ENCODE measurements at places on chromosomes 12 and 14.

DNA sequence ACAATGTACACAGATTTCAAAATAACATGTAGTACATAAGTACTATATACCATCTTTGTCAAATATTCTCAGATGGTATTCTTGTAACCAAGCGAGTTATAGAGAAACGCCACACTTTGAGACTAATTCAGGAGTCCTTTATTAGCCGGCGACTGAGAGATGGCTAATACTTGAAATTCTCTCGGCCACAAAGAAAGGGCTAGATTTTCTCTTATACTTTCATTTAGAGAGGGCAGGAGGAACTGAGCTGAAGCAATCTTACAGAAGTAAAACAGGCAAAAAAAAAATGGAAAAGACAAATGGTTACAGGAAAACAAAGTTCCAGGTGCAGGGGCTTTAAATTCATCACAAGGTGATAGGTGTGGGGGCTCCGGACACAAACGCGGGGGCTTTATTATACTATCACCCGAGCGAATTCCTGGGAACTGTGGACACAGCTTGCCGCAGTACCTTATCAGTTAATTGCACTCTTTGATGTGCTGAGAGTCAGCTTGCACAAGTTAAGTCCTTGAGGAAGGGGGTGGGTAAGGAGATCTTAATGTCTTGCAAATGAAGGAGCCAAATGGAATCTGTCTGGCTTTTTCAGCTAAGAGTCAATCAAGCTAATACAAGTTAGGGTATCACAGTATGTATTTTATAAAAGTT, 382.3 kb downstream of the KCNH5 start:
- no peak for DNase-seq

DNA sequence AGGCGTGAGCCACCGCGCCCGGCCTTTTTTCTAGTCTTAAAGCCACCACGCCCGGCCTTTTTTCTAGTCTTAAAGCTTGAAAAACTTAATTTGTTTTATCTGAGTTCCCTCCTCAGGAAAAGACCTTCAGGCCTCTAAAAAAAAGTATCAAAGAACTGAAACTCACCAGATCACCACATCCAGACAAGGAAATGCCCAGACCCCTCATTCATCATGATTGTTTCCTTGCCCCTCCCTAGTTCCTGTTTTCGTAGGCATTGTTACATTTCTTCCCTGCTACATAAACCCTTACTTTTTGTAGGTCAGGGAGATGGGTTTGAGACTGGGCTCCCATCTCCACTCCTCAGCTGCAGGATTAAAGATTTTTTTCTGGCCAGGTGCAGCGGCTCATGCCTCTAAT, 21.1 kb upstream of the VWF start:
- DNase-seq: no peak

- DNase-seq: no peak
Measured at GRCh38 chr14:76993752-76994151, 34.8 kb downstream of the IRF2BPL start.

GRCh38 chr12:67457778-67458665, 188.9 kb downstream of the CAND1 start:
- DNase-seq: no peak

GRCh38 chr14:61761557-61761956, 663 bp upstream of the SNAPC1 start:
- peak; percentile 29 for DNase-seq

GRCh38 chr12:92432724-92433441, 269.9 kb upstream of the PLEKHG7 start:
- no peak for DNase-seq

DNA sequence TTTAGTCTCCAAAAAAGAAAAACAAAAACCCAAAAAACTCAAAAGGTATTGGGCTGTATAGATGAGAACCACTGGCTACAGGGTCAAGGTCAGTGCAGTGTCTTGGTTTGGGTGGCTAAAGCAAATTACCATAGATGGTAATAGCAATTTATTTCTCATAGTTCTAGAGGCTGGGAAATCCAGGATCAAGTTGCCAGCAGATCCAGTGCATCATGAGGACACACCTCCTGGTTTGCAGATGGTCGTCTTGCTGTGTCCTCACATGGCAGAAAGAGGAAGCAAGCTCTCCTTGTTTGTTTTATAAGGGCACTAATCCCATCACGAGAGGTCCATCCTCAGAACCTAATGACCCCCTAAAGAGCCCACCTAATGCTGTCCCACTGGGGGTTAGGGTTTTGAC, 11.2 kb downstream of the COX14 start:
- DNase-seq: no peak

DNA sequence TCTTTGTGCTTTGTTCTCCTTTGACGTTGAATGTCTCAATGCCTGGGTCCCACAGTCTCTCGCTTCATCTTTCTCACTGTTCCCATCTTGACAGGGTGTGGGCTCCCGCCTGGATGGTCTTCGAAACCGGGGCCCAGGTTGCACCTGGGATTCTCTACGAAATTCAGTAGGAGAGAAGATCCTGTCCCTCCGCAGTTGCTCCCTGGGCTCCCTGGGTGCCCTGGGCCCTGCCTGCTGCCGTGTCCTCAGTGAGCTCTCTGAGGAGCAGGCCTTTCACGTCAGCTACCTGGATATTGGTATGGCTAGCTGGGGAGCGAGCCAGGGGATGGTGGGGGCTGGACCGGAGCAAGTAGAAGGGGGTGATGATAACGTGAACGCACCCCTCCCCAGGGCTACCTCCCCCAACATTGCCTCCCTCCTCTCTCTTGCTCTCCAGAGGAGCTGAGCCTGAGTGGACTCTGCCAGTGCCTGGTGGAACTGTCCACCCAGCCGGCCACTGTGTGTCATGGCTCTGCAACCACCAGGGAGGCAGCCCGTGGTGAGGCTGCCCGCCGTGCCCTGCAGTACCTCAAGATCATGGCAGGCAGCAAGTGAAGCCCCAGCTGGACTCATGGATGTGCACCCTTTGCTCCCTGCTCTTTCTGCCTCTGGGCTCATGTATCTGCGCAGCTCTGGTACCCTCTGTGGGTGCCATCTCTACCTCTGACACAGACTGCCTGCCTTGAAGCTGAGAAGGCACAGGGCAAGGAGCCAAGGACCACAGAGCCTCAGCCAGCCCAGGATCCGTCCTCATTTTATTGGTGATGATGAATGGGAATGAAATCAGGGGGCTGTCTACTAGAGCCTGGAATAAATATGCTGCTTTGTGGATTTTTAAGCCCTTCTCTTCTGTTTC, 1.5 kb downstream of the NPFF start:
- no peak for DNase-seq

GRCh38 chr14:34062353-34062973, 111.6 kb upstream of the EGLN3 start:
- DNase-seq: no peak

GRCh38 chr14:41925409-41925808, 318.7 kb downstream of the LRFN5 start:
- DNase-seq: peak; percentile 52

DNA sequence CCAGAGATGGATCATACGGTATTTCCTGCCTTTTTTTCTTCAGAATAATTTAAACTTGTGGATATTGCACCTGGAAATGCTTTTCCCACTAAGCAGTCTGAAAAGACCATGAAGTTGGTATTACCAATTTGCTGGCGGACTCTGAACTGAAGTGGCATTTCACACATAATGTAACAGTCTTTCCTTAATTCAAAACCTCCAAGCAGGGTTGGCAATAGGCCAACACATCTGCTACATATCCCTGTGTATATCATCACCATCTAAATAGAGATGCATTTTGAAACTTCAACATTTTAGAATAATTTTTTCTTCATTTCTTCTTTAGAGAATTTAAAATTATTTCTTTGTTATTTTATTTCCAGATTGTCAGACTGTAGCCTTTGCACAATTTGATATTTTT, 100.5 kb downstream of the TSPAN8 start:
- no peak for DNase-seq

GRCh38 chr12:88957358-88957757, 377.1 kb upstream of the KITLG start:
- DNase-seq: no peak

GRCh38 chr14:60512973-60513571, 4.1 kb downstream of the SIX6 start:
- no peak for DNase-seq

- DNase-seq: no peak
Measured at GRCh38 chr14:94330857-94331256, 7.7 kb upstream of the SERPINA6 start.

DNA sequence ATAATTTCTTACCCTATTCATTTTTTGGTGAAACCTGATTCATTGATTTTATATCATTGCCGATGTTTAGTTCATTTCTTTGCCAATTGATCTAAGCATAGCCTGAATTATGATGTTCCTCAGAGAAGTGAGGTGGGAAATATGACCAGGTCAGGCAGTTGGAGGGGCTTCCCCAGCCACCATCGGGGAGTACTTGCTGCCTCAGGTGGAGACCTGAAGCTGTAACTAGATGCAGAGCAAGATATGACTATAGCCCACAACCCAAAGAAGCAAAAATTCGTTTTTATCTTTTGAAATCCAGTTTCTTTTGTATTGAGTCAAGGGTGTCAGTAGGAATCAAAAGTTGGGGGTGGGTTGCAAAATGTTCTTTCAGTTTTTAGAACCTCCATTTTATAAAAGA, 7.9 kb downstream of the PTGDR start:
- no peak for DNase-seq

DNA sequence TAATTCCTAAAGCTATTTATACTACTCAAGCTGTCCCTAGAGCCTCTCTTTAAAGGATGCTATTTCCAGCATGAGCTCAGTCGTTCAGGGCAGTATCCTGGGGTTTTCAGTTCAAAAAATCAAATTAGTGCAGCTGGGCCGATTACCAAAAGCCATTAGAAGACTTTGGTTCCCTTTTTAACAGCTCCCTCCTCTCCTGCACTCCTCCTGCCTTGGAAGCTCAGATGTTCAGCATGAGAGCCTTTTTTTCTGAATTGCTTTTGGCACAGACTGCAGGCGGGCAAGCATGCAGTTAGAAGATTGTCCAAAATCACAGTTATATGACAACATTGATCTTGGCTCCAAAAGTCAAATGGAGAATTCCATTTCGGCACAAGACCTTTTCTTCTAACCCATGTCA, 179.6 kb downstream of the SLC35F4 start:
- DNase-seq: no peak

DNA sequence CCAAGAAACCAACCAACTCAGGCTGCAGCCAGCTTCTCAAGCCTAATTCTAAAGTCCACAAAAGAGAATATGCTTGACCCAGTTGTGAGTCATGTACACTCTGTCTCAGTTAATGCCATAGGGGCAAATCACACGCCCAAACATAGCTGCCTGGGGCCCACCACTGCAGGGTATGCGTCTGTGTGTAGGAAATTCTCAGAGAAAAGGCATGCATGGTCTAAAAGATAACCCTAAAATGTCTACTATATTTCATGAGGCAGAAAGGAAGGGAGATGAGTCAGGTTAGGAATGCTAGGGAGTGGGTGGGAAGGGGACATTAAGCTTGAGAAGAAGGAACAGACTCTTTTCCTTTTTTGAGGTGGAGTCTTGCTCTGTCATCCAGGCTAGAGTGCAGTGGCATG, 22.3 kb upstream of the SPTLC2 start:
- no peak for DNase-seq

DNA sequence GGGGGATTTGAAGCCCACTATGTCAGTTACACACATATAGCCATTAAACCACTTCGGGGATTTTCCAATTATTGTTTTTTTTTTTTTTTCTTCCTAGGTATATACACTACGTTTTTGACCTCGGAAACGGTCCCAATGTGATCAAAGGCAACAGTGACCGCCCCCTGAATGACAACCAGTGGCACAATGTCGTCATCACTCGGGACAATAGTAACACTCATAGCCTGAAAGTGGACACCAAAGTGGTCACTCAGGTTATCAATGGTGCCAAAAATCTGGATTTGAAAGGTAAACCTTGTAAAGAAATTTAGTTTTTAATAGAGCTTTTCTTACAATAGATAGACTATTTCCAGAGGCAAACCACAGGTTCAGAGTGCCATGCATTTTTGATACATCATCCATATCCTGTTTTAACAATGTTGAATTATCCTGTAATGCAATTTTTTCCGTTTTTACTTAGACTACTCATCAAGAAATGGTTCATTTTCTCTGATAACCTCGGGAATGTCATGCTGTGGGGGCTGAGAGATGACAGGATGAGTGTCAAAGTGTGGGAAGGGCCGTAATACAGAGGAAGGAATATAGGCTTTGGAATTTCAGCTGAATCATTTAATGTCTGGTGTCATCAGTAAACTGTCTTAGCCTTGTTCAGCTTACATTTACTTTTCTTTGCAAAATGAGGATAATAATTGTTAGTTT, 797.1 kb downstream of the NRXN3 start:
- DNase-seq: no peak

DNA sequence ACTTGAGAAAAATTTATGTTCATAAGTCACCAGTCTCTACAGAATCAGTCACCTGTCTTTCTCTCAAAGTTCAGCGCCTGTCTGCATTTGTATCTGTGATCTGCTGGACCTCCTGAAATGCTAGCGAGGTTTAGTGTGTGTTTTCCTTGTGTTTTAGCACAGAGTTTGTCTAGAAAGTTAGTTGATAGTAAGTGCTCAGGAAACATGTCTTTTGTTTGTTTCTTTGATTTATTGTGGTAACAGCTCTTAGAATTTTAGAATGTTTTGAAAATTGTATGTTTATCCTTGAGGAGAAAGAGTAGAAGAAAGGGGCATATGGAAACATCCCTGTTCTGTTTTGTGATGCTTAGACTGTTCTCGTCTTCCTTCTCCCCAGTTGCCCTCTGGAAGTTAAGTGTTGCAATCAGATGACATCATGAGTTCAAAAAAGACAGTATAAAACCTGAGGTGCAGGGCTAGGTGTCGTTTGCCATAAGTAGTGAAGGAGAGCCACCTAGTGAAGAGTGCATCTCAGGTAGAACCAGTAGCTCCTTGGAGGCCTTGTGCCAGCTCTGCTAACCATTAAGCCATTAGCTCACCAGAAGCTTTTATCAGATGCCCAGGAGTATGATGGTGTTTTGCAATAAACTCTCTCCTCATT, 44.8 kb downstream of the FBXW8 start:
- DNase-seq: no peak

- no peak for DNase-seq
Measured at GRCh38 chr12:80373666-80374065, 70.4 kb upstream of the PTPRQ start.

DNA sequence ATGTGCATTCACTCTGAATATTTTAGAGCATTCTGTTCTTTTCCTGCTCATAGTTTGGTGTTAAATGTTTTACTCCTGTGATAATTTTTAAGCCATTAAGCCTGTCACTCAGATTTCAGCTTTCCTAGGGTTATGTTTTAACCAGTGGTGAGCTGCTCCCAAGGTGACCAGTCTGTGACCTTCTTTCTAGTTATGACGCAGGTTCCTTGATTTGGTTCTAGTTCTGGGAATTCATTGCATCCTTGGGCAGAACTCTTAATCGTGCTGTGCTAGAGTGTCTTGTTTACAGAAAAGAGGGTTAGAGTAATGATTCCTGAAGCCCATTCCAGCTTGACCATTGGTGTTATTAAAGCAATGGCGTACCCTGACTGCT, 2.2 kb downstream of the GABARAPL1 start:
- DNase-seq: no peak

- no peak for DNase-seq
Measured at GRCh38 chr12:124457287-124458219, 109.9 kb downstream of the NCOR2 start.

GRCh38 chr12:32390572-32391219, 8.7 kb upstream of the FGD4 start:
- no peak for DNase-seq

All from D341Med (cell line).